Naive thymus-derived CD8-positive, alpha-beta T cell (primary cell): ENCODE measurements at places on chromosomes 7 and 10. TPM values are rescaled to one million over a fixed set of nuclear protein-coding genes. Genes with fewer than 3 reads are reported as not detected.

GRCh38 chr10:96814264-96814663 is 17.8 kb upstream of the LCOR start:
- H3K36me3 ChIP-seq, result no peaks in the 10 kb centered on the region
- H3K4me1 ChIP-seq, result no peaks in the 10 kb centered on the region
- H3K4me3 ChIP-seq, result no peak overlapping the region
- no peak overlapping the region for H3K27ac ChIP-seq

DNA sequence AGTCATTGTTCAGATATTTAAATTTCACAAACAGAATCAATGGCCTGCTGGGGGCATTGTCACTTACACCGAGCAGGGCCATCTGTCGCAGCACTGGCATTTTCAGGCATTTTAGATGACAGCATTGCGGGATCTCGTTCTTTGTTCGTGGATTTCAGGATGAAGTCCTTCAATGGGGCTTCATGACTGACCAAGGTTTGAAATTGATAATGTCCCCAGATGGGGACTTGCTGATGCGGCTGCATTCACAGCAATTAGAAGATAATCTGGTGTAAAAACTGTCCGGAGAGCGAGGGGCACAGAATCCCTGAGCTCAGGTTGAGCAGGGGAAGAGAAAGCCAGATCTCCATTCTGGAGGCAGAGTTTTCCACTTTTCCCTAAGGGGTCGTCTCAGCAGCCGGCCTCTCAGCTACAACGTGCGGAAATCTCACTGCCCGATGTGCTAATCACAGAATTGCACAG is 1.9 kb upstream of the C7orf33 start:
- H3K4me1 ChIP-seq, result no peaks in the 10 kb centered on the region
- no peak for DNase-seq
- H3K4me3 ChIP-seq, result no peak overlapping the region
- H3K27ac ChIP-seq, result no peak overlapping the region
- H3K36me3 ChIP-seq, result no peaks in the 10 kb centered on the region
- peaks cover 5% of the 10 kb centered on the region for H3K27me3 ChIP-seq

- H3K36me3 ChIP-seq, result no peaks in the 10 kb centered on the region
- H3K27ac ChIP-seq, result no peak overlapping the region
- H3K4me3 ChIP-seq, result no peak overlapping the region
- no peaks in the 10 kb centered on the region for H3K4me1 ChIP-seq
Measured at GRCh38 chr7:11332865-11333228, 359.2 kb downstream of the PHF14 start.

DNA sequence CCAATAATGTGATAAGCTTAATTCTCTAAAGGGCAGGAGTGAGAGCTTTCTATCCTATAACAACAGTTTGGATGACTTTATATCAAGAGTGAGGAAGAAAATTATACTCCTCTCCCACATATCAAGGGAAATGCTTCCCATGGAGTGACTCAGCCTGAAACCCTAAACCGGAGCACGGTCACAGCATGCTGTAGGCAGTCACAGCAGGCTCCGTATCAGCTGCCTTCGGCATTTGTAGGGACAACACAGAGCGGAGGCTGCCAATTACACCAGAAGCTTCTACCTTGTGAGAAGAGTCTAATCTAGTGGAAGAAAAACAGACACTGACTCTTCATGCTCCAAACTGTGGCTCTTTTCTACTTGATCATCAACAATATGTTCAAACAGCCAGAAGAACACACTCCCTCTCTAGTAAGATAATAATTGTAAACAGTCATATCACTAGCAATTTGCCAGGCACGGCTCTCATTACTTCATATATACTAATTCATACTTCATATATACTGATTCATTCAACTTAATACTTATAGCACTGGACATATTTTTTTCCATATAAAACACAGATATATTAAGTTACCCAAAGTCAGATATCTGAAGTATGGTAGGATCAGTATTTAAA is 65.9 kb downstream of the DGKB start:
- DNase-seq, result no peak
- H3K4me3 ChIP-seq, result no peak overlapping the region
- H3K36me3 ChIP-seq, result no peaks in the 10 kb centered on the region
- H3K4me1 ChIP-seq, result no peaks in the 10 kb centered on the region
- no peaks in the 10 kb centered on the region for H3K27me3 ChIP-seq

- no peak for DNase-seq
- no peaks in the 10 kb centered on the region for H3K27me3 ChIP-seq
- peaks cover 19% of the 10 kb centered on the region for H3K4me1 ChIP-seq
- H3K4me3 ChIP-seq, result no peak overlapping the region
- no peaks in the 10 kb centered on the region for H3K36me3 ChIP-seq
Measured at GRCh38 chr10:79018521-79019011, 50.2 kb upstream of the ZMIZ1 start.

DNA sequence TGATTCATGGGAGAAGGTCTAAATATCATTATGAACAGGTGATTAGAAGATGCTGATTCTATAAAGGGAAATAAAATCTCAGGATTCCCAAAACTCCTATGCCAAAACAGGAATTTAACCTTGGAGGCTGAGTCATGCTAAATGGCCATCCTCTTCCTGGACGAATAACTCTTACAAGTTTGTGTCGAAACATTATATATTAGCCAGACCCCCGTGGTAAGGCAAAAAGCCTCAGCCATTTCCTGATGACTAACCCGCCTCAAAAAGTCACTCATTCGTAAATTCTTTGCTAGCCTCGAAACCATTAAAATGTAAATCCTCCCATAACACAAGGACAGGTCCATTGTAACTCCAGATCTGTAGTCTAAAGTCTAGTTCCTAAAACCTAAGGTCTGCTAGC is 32.0 kb downstream of the CUL2 start:
- H3K27me3 ChIP-seq, result no peaks in the 10 kb centered on the region
- no peak for DNase-seq
- peaks cover 90% of the 10 kb centered on the region for H3K36me3 ChIP-seq
- H3K4me1 ChIP-seq, result peaks cover 9% of the 10 kb centered on the region
- no peak overlapping the region for H3K4me3 ChIP-seq

DNA sequence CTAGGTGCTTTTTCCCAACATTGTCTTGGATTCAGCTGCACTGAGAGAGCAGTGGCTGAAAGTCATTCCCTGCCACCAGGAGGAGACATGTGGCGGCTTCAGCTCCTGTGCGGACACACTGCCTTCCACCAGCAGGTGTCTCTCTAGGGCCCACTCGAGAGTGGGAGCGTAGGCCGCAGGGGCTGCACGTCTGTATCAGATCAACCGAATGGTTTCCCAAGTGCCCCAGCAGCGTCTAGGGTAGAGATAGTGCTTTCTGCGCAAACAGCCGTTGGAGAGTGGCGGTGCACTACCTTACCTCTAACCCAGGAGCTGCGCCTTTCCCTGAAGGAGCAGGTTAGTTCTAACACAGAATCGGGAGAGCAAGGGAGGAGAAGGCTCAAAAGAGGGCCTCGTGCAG is 31.7 kb downstream of the PAPOLB start:
- no peak overlapping the region for H3K4me3 ChIP-seq
- no peaks in the 10 kb centered on the region for H3K36me3 ChIP-seq
- DNase-seq, result peak; percentile 34
- H3K4me1 ChIP-seq, result peaks cover 4% of the 10 kb centered on the region

GRCh38 chr10:491667-492424 is 197.6 kb downstream of the DIP2C start:
- H3K27ac ChIP-seq, result no peak overlapping the region
- no peak for DNase-seq
- H3K36me3 ChIP-seq, result no peaks in the 10 kb centered on the region
- no peak overlapping the region for H3K4me3 ChIP-seq

GRCh38 chr10:44386546-44387052 is 1.7 kb upstream of the CXCL12 start:
- H3K4me3 ChIP-seq, result no peak overlapping the region
- H3K4me1 ChIP-seq, result peaks cover 5% of the 10 kb centered on the region
- no peak overlapping the region for H3K27ac ChIP-seq
- H3K27me3 ChIP-seq, result peaks cover 27% of the 10 kb centered on the region
- DNase-seq, result no peak

- H3K27ac ChIP-seq, result no peak overlapping the region
- H3K27me3 ChIP-seq, result peaks cover 6% of the 10 kb centered on the region
- H3K4me1 ChIP-seq, result peaks cover 2% of the 10 kb centered on the region
- peak; percentile 9 for DNase-seq
- no peak overlapping the region for H3K4me3 ChIP-seq
- H3K36me3 ChIP-seq, result no peaks in the 10 kb centered on the region
Measured at GRCh38 chr10:4131407-4132215, 346.6 kb upstream of the KLF6 start.

- H3K36me3 ChIP-seq, result no peaks in the 10 kb centered on the region
- H3K4me1 ChIP-seq, result no peaks in the 10 kb centered on the region
- H3K4me3 ChIP-seq, result peak within 1 kb of the TSS; percentile 7
- no peak for DNase-seq
Measured at GRCh38 chr10:84244651-84245270, at the start of gene RGR. Gene RGR (plus strand): TSS chr10:84245053. CDS start chr10:84245091, 38 bp downstream.

DNA sequence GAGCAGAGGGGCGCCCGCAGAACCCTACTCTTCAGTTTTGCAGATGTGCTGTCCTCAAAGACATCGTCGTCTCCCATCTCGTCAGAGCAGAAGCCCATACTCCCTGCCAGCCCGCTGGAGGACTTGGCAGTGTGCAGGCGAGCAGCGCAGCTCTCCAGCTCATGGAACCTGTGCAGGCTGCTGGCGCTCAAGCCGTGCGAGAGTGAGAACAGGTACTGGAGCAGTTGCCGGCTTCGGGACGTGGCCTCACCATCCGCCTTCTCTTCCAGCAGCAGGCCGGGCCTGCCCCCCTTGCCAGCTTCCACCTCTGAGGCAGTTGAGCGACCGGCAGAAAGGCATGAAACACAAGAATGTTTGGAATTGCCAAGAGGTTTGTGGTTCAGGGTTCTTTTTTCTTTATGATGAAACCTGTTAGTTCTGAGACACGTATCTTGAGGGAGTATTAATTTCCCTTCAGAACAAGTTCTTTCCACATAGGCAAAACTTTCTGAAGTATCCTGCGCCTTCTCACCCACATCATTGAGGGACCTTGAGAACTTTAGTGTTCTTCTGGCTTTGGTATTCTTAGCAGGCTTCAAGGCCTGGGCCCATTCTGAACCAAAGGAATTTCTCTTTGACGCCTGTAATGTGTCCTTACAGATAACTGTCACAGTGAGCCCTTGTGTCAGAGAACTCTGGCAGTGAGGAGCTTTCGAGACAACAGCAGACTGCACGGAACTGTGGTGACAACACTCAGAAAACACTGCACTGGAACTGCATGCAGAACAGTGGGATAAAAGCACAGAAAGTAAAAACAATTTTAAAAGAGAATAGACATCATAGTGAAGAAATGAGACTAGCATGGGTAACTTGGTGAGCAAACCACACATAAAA is 89.5 kb downstream of the ALOX5 start:
- H3K27me3 ChIP-seq, result no peaks in the 10 kb centered on the region
- H3K36me3 ChIP-seq, result peaks cover 45% of the 10 kb centered on the region
- H3K4me1 ChIP-seq, result peaks cover 78% of the 10 kb centered on the region
- no peak overlapping the region for H3K4me3 ChIP-seq
- no peak for DNase-seq

- no peak overlapping the region for H3K27ac ChIP-seq
- no peak for DNase-seq
- H3K36me3 ChIP-seq, result no peaks in the 10 kb centered on the region
- no peak overlapping the region for H3K4me3 ChIP-seq
- H3K4me1 ChIP-seq, result no peaks in the 10 kb centered on the region
- peaks cover 33% of the 10 kb centered on the region for H3K27me3 ChIP-seq
Measured at GRCh38 chr7:19113855-19114550, 3.4 kb downstream of the TWIST1 start.

GRCh38 chr7:55540226-55540858 is 32.0 kb downstream of the VOPP1 start:
- peaks cover 7% of the 10 kb centered on the region for H3K36me3 ChIP-seq
- no peak for DNase-seq
- H3K4me1 ChIP-seq, result peaks cover 76% of the 10 kb centered on the region
- H3K4me3 ChIP-seq, result no peak overlapping the region
- H3K27ac ChIP-seq, result no peak overlapping the region

GRCh38 chr7:102988631-102989560 is 76.1 kb downstream of the LRRC17 start:
- no peak for DNase-seq
- no peak overlapping the region for H3K27ac ChIP-seq
- H3K4me1 ChIP-seq, result no peaks in the 10 kb centered on the region
- no peaks in the 10 kb centered on the region for H3K27me3 ChIP-seq

DNA sequence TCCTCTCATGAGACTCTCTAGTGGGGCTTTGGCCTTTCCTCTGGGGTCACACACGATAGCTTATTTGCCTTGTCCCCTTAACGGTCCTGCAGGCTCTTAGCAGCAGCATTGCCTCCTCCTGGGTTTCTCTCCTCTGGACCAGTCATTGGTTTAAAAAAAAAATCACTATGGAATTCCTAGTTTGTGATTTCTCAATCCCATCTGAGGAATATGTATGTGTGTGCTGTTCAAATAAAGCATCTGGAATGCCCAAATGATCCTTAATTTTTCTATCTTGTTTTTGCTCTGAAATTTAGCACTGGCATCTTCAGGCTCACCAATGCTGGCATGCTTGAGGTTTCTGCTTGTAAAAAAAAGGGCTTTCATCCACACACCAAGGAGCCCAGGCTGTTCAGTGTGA is 30.5 kb downstream of the ACTA2 start:
- no peaks in the 10 kb centered on the region for H3K4me1 ChIP-seq
- no peak for DNase-seq
- no peak overlapping the region for H3K4me3 ChIP-seq
- no peaks in the 10 kb centered on the region for H3K27me3 ChIP-seq
- H3K27ac ChIP-seq, result no peak overlapping the region
- no peaks in the 10 kb centered on the region for H3K36me3 ChIP-seq

DNA sequence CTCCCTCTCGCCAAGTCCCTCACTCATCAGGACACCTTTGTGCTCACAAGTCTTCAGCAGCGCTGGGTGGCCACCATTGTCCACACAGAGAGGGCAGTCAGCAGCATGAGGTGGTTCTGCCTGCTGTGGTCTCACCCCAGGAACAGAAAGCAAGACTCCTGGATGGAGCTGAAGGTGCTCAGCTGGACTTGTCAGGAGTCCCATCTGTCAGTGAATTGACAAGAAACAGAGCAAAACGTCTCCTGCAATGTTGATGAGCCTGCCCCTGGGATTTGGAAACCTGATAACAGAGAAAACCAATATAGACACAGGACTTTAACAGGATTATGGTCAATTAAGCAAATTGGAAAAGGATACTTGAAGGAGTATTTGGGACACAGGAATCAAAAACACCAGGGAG is 122.2 kb upstream of the PRSS58 start:
- no peak overlapping the region for H3K27ac ChIP-seq
- no peak for DNase-seq
- no peaks in the 10 kb centered on the region for H3K27me3 ChIP-seq
- H3K4me3 ChIP-seq, result no peak overlapping the region
- H3K36me3 ChIP-seq, result no peaks in the 10 kb centered on the region

GRCh38 chr7:3107889-3108570 is 64.4 kb upstream of the CARD11 start:
- no peak for DNase-seq
- no peak overlapping the region for H3K27ac ChIP-seq
- H3K36me3 ChIP-seq, result peaks cover 4% of the 10 kb centered on the region
- H3K4me1 ChIP-seq, result peaks cover 56% of the 10 kb centered on the region

The DGKI gene
- not detected for total RNA-seq

The PON1 gene
- not detected for total RNA-seq

The TACC2 gene
- not detected for total RNA-seq

The LRIT1 gene
- not detected for total RNA-seq
